ENCODE measurements at places on chromosomes 5 and 9.

- DNase-seq, result no peak
Measured at GRCh38 chr5:124330595-124331220, 415.7 kb downstream of the ZNF608 start.

GRCh38 chr5:8270246-8270645, 401.3 kb downstream of the MTRR start:
- DNase-seq, result no peak

DNA sequence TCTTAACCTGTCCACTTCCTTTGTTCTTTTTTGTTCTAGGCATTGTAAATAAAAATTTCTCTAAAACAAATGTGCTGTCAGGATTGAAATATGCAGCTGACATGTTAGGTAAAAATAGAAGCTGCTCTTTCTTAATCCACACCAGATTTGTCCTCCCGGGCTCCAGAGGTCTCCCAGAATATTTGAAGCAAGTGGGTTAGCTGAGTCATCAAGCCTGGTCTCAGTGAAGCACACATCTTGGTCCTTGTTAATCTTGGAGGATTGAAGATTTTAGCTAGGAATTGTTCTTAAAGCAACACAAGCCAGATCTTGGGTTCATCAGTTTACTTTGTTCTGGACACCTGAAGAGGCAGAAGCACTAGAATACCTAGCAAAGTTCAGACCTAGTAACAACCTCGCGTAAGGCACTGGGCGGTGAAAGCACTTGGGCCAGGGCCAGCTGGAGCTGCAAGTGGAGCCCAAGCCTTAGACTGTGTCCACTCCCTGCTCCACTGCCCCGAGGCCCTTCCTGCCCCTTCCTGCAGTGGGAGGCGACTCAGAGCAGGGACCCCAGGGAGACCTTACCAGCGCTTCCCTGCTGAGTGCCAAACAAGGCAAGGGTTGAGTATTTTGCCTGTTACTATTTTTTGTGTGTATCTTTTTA, 36.5 kb downstream of the HABP4 start:
- DNase-seq, result no peak

GRCh38 chr9:132341177-132341840, 13.5 kb downstream of the SETX start:
- no peak for DNase-seq

DNA sequence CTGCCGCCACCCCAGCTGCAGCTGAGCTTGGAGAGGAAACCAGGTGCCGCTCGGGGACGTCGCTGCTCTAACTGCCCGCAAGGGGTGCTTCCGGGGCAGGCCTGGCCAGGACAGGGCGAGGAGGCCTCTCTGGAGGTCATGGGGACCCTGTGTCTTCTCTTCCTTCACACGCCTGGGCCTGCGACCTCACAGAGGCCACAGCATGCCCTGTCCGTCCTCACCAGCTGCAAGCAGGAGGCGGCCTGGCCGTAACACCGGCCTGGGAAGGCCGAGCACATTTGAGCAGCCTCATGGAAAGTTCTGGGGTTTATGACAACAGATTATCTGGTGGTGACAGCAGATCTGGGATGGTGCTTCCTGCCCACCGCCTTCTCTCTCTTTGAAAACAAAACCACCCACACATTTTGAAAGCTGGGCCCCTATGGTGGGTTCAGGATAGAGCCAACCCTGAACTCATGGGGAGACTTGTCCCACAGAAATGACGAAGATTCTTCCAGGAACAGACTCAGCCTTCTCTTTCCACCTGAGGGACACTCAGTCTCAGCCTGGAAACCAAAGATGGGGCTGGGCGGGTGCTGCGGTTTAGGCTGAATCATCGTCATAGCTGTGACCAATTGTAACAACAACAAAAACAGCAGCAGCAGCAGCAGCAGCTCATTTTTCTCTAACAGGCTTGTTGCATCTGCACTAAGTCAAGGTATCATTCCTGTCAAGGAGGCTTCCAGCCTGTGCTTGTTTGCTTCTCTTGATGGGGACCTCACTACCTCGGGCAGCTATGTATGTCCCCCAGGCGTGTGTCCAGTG, 99.6 kb upstream of the RAPGEF1 start:
- peak; percentile 77 for DNase-seq

DNA sequence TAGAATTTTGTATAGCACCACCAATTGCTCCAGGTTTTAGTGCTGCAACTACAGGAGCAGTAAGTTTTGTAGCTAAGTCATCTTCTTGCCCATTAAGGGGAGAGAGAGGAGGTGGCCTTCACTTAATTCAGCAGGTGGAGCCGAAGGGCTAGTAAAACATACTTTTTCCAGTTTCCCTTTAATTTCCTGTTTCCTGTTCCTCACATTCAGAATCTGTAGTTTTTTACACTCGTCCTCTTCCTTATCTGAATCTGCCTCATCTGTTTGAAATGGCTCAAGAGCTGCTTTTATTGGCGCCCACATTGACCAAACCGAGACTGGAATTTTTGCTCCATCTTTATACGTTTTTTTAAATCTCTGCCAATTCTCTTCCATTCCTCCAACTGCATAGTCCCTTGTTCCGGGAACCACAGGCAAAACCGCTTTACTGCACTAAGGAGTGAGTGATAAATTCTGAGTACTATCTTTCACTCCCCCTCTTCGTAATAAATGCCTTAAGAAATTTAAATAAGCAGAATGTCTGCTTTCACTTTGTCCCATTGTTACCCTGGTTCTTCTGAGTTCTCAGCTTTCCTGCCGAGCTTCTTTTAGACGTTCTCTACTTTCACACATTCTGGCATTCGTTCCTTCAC, 133.9 kb downstream of the DROSHA start:
- no peak for DNase-seq
